Activated CD8-positive, alpha-beta memory T cell treated with anti-CD3 and anti-CD28 coated beads, Interleukin-2, amount 10 ng/mL, durations not matched to agents 7 days and 5 days (primary cell): ENCODE measurements at places on chromosomes 12 and 14.

- DNase-seq: peak; percentile 54
These were observed 823 bp upstream of the RAB5B start for GRCh38 chr12:55972911-55973598.

DNA sequence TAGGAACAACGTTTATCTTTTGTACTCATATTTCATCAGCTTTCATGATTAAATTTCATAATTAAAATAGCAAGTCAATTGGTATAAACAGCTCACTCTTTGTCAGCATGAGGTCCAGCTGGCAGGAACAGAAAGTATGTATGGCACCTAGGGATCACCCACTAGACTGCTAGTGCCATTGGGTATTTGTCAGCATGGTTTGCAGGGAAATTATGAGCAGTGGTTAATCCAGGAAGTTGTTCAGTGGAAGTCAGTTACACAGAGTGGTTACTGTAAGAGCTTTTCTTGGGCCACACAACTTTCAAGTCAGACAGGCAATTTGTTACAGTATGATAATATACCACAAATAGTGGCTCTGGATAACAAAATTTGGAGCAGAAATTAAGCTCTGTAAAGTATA, 340.3 kb upstream of the RGS6 start:
- DNase-seq: peak; percentile 53

GRCh38 chr14:102986810-102987579, 64.5 kb downstream of the AMN start:
- no peak for DNase-seq

DNA sequence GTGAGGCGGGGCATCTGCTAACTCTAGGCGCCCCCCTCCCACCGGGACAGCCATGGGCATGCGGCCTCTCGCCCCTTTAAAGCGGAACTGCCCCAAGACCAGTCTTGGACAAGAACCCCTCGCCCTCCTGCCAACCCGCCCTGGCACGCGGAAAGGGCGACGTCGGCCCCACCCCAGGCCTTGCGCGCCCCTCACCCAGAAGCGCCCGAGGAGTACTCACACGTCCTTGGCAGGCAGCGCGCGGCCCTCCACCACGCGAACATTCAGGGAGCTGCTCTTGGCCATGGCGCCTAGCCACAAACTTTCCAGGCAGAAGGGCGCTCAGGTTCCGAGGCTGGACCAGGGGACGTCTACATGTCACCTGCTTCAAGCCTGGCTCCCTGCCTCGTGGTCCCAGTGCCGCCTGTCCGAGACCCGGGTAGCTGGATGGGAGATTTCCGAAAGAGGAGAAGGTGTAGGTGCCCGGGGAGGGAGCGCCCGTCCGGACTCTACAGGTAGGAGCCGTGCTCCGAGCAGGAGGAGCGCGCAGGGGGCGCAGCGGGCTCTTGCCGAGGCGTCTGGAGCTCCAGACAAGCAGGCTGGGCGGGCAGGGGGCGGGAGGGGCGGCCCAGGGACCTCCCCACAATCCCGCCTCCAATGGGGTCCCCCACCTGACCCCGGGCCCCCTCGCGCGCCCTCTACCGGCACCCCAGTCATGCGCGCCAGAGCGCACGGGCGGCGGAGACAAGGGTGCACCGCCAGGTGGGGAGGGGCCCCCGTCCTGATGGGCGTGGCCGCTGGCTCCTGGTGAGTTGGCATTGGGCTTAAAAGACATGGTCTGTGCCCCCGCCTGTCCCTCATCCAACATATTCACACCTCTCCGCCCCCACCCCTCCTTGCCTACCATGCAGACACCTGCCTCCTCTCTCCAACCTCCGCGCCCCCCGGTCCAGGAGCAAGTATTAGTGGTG, at the start of gene RASAL1:
RASAL1 (minus strand) TSS at position 584 of the 950 bp plus-strand sequence; CDS start at position 285, 299 bp downstream.
- peak; percentile 77 for DNase-seq

DNA sequence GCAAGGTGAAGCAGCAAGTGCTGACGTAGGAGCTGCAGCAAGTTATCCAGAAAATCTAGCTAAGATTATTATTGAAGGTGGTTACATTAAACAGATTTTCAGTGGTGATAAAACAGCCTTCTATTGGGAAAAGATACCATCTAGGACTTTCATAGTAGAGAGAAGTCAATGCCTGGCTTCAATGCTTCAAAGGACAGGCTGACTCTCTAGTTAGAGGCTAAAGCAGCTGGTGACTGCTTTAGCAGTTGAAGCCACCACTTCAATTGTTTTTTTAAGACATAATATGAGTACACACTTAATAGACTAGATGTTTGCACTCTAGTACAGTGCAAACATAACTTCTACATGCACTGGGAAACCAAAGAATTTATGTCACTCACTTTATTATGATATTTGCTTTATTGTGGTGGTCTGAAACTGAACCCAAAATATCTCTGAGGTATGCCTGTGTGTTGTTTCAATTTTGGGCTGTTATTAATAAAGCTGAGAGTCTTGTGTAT, 1026.9 kb upstream of the FOXG1 start:
- DNase-seq: no peak

- DNase-seq: no peak
These were observed 149.4 kb downstream of the METTL25 start for GRCh38 chr12:82507686-82508085.

- no peak for DNase-seq
These were observed 8.1 kb upstream of the NAA30 start for GRCh38 chr14:57382283-57382682.

DNA sequence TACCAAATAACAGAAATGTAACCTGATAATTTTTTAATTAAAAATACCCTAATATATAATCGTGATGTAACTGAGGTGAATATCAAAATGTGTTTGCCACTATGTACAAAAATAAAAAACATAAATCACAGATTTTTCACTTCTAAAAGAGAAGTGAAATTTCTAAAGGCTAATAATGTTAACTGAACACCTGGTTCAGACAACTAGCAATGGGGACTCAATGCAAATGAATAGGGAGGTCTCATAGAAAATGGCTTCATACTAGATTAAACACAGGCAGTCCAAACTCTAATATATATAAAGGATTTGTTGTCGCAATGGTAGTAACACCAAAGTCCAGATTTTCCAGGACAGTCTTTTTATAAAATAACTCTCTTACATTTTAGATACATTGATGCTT, 365.4 kb upstream of the ATP2B1 start:
- no peak for DNase-seq

DNA sequence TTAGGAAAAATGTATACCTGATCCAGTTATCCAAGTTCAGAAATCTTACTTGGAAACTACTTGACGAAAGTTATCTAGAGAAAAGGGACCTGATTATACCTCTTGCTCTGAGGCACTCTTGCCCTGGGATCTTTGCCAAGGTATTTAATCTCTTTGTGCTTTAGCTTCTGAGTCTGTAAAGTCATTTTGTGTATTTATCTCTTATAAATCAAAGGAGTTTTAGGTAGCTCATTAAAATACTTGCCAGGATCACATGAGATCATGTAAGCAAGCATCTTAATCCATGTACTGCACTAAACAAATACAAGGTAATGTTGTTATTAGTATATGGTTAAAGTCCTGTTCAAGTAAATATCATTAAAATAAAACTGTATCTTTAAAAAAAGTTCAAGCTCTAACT, 147.5 kb downstream of the IPO8 start:
- no peak for DNase-seq

DNA sequence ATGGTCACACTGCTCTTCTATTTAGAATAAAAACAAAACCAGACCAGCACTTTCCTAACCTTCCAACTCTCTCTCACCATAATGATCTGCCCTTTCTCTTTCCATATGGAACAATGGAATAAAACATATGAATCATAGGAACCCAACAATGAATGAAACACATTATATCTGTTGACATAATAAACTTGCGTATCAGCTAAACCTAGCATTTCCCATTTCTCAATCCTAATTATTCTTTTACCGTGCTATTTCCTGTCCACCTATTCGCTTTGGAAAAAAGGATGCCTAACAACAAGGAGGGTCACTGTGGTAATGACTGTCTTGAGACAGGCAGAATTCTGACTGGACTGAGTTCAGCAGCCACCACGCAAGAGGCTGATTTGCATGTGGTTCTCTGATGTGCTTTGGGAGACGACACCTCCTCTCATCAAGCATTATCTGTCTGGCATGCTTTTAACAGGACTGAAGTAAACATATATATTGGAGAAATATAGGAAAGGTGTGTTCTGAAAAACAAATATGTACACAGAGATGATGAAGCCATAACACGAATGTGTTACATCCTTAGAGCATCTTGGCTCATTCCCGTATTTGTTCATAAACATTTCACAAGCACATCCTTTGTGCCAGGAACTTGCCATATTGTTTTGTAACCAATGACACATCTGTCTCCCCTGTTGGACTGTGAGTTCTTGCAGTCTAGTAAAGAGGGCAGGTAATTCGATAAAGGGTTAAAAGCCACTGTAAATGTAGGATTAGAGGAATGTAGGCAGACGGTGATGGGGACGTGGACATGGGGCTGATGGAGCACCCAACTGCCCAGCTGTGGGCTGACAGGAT, 87.7 kb downstream of the PTPRB start:
- no peak for DNase-seq

GRCh38 chr14:54447231-54447692, 6.1 kb upstream of the CNIH1 start:
- no peak for DNase-seq

DNA sequence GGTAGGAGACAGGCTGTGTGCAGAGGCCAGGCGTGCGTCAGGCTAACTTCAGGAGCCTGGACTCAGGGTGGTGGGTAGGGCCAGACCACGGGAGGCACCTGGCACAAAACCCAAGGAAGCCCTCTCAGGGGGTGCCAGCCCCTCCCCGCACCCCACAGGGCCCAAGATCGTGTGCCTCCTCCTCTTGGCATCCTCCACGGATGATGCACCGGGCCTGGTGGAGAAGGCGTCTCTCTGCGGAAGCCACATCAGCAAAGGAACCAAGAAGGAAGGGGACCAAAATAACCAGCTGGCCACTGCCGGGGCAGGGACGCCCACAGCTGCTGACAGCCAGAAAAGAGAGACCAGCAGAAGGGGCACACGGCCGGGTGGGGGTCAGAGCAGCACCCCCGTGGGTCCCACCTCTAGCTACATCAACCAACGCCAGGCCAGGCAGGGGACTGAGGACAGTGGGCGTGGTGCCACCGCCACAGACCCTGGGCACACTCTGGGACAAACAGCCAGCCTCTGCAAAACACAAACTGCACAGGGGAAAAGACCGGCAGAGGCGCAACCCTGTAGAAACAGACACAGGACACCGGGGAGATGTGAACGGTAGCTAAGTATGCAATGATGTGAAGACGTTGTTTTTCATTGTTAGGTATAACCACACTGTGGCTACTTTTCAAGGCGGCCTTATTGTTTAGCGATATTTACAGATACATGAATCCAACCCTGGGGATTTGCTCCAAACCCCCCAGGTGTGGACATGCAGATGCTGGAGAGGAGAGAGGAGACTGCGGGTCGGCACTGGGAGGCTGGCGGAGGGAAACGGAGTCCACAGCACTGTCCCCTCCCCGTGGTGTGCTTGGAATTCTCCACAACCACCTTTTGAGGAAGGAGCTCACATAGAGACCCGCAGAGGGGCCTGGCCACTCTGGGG, 26.1 kb upstream of the C14orf180 start:
- no peak for DNase-seq

- DNase-seq: no peak
These were observed 41.4 kb upstream of the NUDT4 start for GRCh38 chr12:93336291-93336741.

GRCh38 chr12:62692884-62693283, 226.3 kb downstream of the MON2 start:
- no peak for DNase-seq

DNA sequence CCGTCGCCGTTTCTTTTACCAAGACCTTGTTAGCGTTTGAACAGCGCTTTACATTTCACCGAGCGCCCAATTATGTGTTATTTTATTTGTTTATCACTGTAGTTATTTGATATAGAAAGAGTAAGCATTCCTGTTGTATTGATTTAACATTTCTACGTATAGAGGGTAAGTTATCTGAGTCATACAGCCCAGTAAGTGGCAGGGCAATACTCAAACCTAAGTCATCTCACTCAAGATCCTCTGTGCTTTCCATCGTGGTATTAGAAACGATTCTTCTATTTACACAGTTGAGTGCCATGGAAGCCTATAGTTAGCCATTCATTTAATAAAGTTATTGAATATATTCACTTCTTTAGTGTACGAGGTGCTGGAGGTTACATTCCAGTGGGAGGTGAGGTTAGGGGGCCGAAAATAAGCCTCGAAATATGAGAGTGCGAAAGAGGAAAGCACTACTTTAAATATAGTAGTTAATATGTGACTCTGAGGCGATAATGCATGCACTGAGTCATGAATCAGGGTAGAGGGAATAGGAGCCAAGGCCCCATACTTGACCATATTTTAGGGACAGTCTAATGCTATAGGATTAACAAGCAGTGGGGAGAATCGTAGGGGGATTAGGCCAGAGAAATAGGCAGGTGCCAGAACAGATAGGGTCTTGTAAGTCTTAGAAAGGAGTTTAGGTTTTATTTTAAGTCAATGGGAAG, 629 bp downstream of the RAD51AP1 start:
- no peak for DNase-seq

GRCh38 chr14:31934767-31935266, 142.3 kb upstream of the ARHGAP5 start:
- no peak for DNase-seq

DNA sequence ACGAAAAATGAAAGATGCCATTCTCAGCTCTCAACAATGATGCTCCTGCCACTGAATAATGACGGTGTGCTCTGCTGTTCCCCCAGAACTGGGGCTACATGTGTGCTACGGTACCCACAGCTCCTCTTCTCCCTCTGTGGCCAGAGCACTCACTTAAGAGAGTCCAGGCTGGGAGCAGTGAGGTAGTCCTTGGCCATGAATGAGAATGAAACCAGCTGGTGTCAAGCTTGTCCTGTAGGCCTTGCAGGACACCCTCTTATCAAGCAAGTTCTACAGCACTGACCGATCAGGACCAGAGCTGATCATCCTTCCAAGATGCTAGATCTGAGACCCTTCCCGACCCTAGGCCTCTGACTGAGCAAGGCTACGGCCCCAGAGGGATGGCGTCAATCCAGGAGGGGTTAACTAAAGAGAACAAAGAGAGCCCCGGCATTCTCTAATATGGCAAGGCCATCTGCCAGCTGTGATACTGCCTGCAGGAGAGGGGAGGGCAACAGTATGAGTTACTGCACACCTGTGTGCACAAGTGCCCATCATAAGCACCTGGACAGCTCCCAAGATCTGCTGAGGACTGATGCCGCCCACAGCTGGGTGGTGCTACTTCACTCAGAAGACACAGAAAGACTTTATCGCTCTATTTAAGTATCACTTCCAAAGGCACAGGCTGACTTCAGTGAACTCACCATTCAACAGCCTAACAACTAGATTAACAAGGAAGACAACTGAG, 30.5 kb downstream of the APPL2 start:
- DNase-seq: no peak

DNA sequence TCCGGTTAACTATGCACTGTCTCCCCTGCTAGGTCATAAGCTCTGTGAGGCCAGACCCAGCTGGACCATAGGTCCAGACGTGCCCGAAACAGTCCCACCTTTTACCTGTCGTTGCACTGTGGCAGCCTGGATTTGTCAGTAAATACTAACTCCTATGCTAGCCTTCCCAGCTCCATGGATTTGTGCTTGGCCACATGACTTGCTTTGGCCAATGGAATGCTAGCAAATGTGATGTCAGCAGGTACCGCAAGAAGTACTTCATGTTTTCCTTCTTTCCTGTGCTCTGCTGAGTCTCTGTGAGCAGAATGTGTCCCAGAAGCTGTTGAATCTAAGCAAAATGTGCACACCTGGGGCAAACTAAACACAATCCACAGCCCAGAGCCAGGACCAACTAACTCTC, 157.2 kb downstream of the ANO2 start:
- no peak for DNase-seq
